ENCODE measurements at places on chromosomes 16 and 17.

DNA sequence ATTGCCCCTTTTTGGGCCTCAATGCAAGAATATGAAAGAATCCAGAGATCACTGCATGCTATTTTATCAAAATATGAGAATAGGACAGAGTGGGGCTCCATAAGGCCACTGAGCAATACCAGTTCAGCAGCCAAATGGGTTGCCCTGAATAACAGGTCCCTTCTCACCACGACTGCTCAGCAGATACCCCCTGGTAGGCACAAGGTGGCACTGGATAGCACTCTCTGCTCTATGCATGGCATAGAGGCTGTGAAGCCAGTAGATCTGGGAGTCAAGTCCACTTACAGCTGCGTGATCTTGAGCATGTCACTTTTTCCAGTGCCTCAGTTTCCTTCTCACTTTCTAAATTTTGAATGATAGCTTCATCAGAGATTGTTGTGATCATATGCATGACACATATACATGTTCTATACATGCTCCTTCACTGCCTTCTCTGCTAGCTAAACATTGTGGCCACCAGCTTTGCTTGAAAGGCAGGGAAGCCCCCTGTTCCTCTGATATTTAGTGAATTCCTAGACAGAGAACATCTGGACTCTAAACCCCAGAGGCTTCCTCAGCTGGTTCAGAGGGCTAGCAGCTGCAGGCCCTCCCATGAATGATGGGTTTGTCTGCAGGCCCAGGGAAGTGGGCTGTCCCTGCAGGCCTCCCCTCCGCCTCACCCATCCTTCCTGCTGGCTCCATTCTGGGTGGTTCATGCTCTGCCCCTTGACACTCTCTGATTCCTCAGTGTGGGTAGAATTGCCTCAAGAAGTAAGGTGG is 84.9 kb upstream of the ASIC2 start:
- no peak for DNase-seq

DNA sequence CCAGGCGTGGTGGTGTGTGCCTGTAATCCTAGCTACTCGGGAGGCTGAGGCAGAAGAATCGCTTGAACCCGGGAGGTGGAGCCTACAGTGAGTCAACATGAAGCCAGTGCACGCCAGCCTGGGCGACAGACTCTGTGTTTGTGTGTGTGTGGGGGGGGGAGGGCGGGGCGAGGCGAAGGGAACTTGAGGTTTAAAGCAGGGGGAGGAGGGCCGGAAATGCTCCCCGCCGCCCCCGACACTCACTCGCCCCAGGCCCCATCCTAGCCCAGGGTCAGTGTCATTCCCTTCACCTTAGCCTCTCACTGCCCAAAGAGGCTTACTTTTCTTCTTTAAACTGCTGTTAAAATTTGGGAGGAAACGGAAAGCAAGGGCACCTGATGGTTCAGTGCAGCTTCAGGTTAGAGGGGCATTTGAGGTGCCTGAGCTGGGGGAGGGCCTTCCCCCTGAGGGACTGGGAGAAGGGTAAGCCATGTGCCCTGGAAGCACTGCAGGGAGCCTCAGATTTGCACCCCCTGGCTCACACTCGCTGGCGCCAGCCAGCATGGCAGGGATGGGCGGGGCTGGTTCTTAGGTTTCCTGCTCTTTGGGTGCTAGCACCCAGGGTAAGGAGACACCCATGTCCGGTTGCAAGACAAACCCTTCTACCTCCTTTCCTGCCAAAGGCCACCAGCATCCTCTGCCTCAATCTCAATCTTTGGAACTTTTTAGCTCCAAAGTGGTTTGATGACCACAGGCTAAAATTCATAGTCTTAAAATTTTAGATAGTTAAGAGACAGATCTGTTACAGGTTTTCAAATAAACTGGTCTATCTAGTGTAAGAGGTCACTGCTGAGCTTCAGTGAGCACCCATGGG is 2.2 kb upstream of the LIMD2 start:
- peak; percentile 72 for DNase-seq

- DNase-seq: no peak
Measured at GRCh38 chr16:86664522-86665318, 86.4 kb downstream of the FOXL1 start.

DNA sequence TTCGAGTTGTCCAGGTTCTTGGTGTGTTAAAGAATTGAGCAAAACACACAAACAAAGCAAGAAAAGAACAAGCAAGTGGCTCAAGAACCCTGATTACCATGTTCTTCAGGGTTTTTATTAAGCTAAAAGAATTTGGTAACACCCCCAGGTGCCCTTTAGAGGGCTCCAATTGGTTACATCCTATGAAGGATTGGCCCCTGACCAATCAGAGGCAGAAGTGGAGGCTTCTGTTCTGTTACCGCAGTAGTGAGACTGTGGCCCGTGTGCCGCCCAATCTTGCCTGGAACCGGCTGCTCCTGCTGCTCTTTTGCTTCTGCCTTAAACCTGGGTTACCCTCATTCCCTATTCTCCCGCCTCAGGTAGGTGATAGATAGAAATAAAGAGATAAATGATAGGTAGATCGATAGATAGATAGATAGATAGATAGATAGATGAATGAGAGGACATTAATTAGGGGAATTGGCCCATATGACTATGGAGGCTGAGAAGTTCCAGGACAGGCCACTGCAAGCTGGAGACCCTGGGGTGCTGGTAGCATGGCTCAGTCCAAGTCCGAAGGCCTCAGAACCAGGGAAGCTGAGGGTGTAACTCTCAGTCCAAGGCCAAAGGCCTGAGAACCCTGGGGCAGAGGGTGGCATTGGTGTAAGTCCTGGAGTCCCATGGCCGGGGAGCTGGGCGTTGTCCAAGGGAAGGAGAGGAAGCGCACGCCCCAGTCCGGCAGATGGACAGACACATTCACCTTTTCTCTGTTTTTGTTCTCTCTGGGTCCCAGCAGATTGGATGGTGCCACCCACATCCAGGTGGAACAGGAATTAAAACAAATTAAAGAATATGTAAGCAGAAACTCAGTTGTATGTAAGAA is 3.5 kb upstream of the CA5A start:
- no peak for DNase-seq

DNA sequence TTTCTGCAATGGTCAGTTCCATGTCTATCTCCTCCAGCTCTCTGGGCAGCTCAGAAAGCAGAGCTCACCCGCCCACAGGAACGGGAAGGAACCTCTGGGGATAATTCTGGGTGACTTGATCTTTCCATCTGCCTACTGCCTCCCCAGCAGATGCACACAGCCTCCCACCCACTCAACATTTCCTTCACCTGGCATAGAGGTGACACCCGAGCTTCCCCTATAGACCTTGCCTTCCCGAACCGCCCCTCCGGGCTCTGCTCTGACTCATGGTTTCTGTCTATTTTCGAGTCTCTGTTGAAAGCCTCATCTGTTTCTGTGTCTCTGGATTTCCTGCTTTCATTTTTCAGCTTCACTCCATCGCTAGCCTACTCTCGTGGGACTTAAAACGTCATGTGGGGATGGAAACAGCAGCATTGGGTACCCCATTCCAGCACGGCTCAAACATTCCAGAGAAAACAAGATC is 11.4 kb downstream of the GGA3 start:
- peak; percentile 41 for DNase-seq

DNA sequence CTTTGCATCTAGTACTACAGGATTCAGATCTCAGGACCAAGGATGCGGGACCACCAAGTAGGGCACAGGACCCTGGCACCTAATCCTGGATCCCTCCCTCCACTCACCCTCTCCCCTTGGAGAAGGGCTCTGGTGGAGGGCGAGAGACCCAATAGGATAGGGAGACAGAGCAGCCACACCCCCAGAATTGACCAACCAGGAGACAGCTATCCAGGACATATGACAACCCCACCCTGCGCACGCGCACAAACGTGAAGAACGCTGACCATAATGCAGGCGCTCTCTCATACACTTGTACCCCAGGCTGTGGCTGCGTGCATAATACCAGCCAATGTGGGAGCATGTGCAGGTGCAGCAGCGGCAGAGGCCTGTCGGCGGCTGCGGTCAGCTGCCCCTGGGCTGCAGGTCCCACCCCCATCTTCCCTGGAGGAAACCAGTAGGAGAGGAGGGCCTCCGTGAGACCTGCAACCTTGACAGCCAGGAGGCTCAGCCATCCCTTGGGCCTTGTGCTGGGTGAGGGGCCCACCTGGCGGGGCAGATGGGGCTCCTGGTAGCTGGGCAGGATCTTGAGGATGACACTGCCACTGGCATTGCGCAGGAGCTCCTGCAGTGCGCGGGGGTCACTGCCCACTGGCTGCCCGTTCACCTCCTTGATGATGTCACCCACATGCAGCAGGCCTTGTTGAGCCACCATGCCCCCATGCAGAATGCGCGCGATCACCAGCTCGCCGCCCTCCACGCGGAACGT is 25.4 kb downstream of the MPP2 start:
- no peak for DNase-seq

DNA sequence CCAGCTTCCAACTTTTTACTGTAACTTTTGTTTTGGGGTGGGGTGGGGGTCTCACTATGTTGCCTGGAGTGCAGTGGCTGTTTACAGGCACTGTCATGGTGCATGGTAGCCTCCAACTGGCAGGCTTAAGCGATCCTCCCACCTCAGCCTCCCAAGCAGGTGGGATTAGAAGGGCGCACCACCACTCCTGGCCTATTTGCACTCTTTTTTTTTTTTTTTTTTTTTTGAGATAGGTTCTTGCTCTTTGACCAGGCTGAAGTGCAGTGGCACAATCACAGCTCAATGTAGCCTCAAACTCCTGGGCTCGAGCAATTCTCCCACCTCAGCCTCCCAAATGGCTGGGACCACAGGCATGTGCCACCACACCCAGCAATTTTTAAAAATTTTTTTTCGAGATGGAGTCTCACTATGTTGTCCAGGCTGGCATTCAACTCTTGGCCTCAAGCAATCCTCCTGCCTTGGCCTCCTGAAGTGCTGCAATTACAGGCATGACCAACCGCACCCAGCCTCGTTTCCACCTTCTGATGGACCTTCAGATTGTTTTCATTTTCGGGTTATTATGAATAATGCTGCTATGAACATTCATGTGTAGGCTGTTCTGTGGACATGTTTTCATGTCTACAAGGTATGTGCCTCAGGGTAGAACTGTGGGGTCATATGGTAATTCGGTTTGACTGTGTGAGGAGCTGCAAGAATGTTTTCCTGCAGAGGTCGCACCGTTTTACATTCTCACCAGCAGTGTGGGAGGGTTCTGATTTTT is 10.9 kb downstream of the TRAP1 start:
- no peak for DNase-seq

- no peak for DNase-seq
Measured at GRCh38 chr16:85984947-85985451, 86.0 kb downstream of the IRF8 start.

DNA sequence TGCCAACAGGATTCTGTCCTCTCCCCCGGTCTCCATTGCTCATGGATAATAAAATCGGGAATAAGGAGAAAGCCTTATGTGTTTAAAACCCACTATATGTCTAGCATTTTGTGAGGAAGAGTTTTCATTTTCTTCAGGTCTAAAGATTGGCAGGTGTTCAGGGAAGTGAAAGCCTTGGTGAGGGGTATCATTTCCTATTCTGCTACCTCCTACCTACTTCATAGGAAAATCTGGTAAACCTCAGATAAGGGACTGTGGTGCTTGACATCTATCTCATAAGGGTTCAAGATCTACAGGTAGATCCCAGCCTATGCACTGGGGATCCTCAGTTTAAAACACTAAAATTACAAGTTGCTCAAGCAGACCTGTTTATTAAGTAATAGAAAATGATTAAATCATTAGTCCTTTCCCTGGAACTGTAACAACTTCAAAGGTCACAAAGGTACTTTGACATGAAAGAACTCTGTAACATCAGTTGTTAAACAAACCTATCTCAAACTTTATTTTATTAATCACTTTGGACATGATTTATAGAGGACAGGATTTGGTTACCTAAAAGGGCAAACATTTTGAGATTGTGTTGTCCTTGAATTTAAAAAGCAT is 6.5 kb downstream of the MOSMO start:
- DNase-seq: no peak

All from T-helper 22 cell (primary cell).